Karpas-422 (cell line): ENCODE measurements at places on chromosomes 1 and 21. TPM values are rescaled to one million over a fixed set of nuclear protein-coding genes. Genes with fewer than 3 reads are reported as not detected.

Gene KRTAP10-3
- not detected in 2 replicates for total RNA-seq

Gene LRRC7
- total RNA-seq, result not detected in 2 replicates

Gene PCBP3
- not detected in 2 replicates for total RNA-seq

Gene DCLRE1B
- 7.6 and 11.3 TPM in 2 replicates for total RNA-seq

Gene TTC4
- total RNA-seq, result 17.4 and 26.5 TPM in 2 replicates

Gene PRELP
- not detected in 2 replicates for total RNA-seq

Gene PGBD5
- not detected in 2 replicates for total RNA-seq

Gene BATF3
- total RNA-seq, result 4.4 and 7.7 TPM in 2 replicates

Gene HTR6
- total RNA-seq, result not detected in 2 replicates

Gene PPIAL4G
- total RNA-seq, result not detected in 2 replicates

GRCh38 chr21:41929248-41929647 is 24.6 kb downstream of the C2CD2 start:
- H3K27me3 ChIP-seq, result no peaks in the 10 kb centered on the region
- no peak overlapping the region for H3K27ac ChIP-seq
- DNase-seq, result no peak
- H3K36me3 ChIP-seq, result no peaks in the 10 kb centered on the region

DNA sequence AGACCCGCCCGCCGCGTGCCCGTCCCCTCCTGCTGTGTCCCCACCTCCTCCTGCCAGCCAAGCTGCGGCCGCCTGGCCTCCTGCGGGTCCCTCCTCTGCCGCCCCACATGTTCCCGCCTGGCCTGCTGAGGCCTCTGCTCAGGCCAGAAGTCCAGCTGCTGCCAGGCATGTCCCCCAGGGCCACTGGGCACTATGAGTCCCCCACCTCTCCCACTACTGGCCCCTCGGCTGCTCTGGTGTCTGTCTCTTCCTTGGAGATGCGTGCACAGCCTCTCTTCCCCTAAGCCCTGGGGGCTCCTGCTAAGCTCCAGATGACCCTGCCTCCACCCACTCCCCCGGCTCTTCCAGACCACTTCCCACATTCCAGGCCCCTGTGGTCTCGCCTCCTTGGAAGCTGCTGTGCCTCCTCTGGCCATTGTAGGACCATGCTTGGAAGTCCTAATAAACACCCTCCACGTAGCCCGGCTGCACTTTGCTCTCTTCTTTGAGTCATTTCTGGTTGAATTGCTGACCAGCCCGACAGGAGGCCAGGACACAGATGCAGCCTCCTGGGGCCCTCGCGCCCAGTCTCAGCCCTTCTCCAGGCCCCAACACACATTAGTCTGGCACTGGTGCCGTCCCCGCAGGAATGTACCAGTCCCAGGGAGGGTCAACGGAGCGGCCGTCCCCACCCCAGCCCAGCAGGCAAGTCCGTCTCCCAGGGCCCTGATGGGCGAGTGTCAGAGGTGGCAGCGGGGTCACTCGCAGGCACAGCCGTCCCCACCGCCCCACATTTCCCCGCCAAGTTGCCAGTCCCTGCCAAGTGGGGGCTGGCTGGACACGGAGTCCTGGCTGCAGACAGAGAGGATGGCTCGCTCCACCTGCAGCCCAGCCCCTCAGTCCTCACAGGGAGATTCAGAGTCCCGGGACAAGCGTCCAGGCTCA is 1.1 kb downstream of the KRTAP10-12 start:
- H3K4me3 ChIP-seq, result no peak overlapping the region
- H3K36me3 ChIP-seq, result no peaks in the 10 kb centered on the region
- H3K27me3 ChIP-seq, result no peaks in the 10 kb centered on the region
- no peaks in the 10 kb centered on the region for H3K4me1 ChIP-seq
- no peak overlapping the region for H3K27ac ChIP-seq

DNA sequence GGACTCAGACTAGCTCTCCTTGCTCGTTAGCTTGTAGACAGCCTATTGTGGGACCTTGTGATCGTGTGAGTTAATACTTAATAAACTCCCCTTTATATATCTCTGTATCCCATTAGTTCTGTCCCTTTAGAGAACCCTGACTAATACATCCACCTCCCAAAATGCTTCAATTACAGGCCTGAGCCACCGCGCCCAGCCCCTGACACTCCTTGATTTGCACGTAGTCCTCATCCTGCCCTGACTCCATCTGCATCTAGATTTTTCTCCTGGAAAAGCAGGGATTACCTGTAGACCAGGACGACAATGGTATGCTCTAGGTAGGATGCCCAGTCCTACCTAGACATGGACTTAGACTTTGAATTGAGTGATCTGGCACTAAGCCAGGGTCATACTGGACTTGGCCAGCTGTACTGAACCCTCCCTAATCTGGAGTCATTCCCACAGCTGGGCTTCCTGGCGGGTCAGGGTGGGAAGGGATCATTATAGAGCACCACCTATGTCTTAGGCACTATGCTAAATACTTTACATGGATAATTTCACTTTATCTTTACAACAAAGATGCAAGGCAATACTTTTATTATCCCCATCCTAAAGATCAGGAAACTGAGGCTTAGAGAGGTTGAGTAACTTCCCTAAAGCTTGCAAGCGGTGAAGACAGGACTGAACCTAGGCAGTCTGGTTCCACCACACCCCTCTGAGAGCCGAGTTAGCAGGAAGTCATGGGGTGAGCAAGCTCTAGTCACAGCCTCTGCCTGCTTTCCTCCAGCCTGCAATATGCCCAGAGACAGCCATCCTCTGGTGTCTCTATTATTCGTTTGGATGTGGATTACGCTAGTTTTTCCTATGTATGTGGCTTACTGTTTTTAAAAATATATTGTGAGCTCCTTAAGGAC is 89.4 kb downstream of the DTL start:
- no peaks in the 10 kb centered on the region for H3K4me1 ChIP-seq
- H3K4me3 ChIP-seq, result no peak overlapping the region
- DNase-seq, result no peak
- no peaks in the 10 kb centered on the region for H3K27me3 ChIP-seq
- no peaks in the 10 kb centered on the region for H3K36me3 ChIP-seq

GRCh38 chr1:80211691-80212380 is 1205.3 kb upstream of the ADGRL4 start:
- H3K36me3 ChIP-seq, result no peaks in the 10 kb centered on the region
- H3K27me3 ChIP-seq, result no peaks in the 10 kb centered on the region
- H3K27ac ChIP-seq, result no peak overlapping the region
- H3K4me3 ChIP-seq, result no peak overlapping the region

DNA sequence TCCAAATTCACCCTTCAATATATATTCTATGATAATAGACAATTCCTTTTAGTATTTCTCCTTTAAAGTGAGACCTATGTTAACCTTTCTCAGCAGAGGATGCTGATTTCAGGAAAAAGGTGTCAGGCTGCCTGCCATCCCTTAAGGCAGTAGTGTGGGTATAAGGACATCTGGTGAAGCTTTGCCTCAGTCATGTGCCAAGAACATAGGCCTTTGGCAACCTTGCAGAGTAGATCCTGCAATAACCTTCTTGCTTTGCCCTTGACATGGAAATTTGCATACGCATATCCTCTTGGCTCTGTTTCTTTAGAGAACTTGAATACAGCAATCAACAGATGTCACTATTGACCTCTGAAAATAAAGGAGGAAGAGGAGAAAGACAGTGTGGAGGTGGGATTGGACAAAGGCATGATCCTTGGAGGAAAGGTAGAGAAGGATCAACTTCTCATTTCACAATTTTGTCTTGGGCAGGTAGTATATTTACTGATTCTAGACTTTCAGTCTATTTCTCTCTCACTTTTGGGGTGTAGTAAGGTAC is 21.1 kb upstream of the ZRANB2 start:
- H3K27ac ChIP-seq, result no peak overlapping the region
- H3K4me3 ChIP-seq, result no peak overlapping the region
- no peaks in the 10 kb centered on the region for H3K36me3 ChIP-seq
- no peaks in the 10 kb centered on the region for H3K27me3 ChIP-seq
- no peak for DNase-seq
- H3K4me1 ChIP-seq, result no peaks in the 10 kb centered on the region

- no peak overlapping the region for H3K4me3 ChIP-seq
- no peaks in the 10 kb centered on the region for H3K27me3 ChIP-seq
- no peaks in the 10 kb centered on the region for H3K4me1 ChIP-seq
- no peak for DNase-seq
- H3K36me3 ChIP-seq, result no peaks in the 10 kb centered on the region
- H3K27ac ChIP-seq, result no peak overlapping the region
These were observed 366.4 kb upstream of the CXADR start for GRCh38 chr21:17146426-17146825.

GRCh38 chr1:34364376-34364775 is 187.7 kb downstream of the C1orf94 start:
- no peak overlapping the region for H3K27ac ChIP-seq
- H3K4me3 ChIP-seq, result no peak overlapping the region
- no peaks in the 10 kb centered on the region for H3K4me1 ChIP-seq
- H3K36me3 ChIP-seq, result no peaks in the 10 kb centered on the region
- DNase-seq, result no peak

DNA sequence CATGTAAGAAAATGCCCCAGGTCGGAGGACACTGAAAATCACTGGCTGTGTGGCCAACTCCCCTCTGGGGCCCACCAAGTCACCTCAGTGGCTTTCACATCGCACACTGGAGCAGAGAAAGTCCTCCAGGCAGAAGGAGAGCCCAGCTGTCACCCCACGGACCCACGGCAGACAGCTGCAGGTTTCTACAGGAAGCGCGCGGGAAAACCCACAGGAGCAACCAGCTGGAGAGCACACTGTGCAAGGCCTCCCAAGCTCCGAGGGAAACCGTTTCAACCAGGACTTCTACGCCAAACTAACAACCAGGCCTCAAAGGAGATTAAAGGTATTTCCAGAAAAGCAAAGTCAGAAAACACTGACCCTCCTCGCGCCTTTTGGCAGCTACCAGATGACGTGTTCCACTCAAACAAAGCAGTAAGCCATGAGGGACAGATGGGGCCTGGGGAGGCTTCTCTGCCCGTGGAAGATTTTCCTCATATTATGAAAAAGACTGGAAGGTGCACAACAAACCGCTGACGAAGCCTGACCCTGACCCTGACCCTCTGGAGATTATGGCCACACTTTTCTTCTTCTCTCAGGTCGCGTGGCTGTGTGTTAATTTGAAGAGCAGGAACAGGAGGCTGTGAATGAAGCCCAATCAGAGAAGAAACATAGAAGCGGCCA is 21.0 kb downstream of the WDR4 start:
- H3K27ac ChIP-seq, result no peak overlapping the region
- peaks cover 17% of the 10 kb centered on the region; the same call in 1 of the 2 replicates for H3K36me3 ChIP-seq
- no peak overlapping the region for H3K4me3 ChIP-seq
- no peaks in the 10 kb centered on the region for H3K27me3 ChIP-seq
- no peak for DNase-seq

GRCh38 chr1:15937706-15938168 is 38.2 kb downstream of the ZBTB17 start:
- H3K27ac ChIP-seq, result no peak overlapping the region
- no peak for DNase-seq
- H3K4me3 ChIP-seq, result no peak overlapping the region

DNA sequence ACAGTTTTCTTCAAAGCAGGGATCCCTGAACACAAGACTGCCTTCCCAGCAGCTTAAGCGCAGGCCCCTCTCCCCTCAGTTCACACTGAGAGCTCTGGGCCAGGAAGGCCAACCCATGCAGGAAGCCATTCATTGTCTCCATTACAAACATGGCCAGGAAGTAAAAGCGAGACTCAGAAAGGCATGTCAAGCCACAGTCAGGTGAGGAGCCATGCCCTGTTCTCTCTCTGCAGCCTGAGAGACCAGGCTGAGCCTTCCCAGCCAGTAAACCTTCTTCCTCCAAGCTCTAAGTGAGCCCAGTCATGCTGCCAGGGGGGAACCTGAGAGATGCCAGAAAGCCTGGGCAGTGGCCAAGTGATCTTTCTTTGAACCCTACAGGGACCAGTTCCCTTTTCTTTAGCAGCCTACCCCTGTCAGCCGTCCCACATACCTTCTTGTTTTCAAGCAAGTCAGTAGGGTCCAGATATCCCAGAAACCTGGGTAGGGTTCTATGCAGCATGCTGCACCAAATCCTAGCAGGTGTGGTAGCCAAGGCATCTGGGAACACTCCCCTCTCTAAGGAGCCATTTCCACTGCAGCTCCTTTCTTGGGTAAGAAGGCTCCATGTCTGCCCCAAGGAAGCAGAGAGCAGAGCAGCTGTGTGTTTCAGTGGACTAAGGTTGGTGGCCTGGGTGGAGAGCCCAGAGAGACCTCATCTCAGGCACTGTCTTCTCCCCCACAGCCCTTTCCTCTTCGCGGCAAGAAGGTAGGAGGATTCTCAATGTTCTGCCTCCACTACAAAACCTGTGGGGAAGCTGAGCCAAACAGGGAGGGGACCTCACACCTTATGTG is 977 bp downstream of the TRAF3IP3 start:
- no peaks in the 10 kb centered on the region for H3K36me3 ChIP-seq
- H3K27me3 ChIP-seq, result no peaks in the 10 kb centered on the region
- peaks cover 6% of the 10 kb centered on the region for H3K4me1 ChIP-seq
- no peak for DNase-seq

- no peak overlapping the region for H3K27ac ChIP-seq
- peaks cover 26% of the 10 kb centered on the region for H3K4me1 ChIP-seq
- no peaks in the 10 kb centered on the region for H3K27me3 ChIP-seq
- DNase-seq, result peak; percentile 89
- H3K36me3 ChIP-seq, result no peaks in the 10 kb centered on the region
These were observed 71.0 kb downstream of the NFASC start for GRCh38 chr1:204941421-204942338.

- no peaks in the 10 kb centered on the region for H3K36me3 ChIP-seq
- H3K27ac ChIP-seq, result no peak overlapping the region
- no peak for DNase-seq
- no peak overlapping the region for H3K4me3 ChIP-seq
- H3K4me1 ChIP-seq, result no peaks in the 10 kb centered on the region
These were observed 515.0 kb downstream of the COL11A1 start for GRCh38 chr1:102593276-102593675.

GRCh38 chr1:192767798-192768197 is 41.0 kb upstream of the RGS2 start:
- H3K27ac ChIP-seq, result no peak overlapping the region
- no peak for DNase-seq
- H3K4me1 ChIP-seq, result no peaks in the 10 kb centered on the region
- no peaks in the 10 kb centered on the region for H3K36me3 ChIP-seq

GRCh38 chr1:115980998-115981993 is 5.0 kb downstream of the SLC22A15 start:
- H3K4me3 ChIP-seq, result no peak overlapping the region
- DNase-seq, result peak; percentile 72
- no peaks in the 10 kb centered on the region for H3K36me3 ChIP-seq
- H3K27ac ChIP-seq, result no peak overlapping the region

GRCh38 chr21:44304011-44304616 is 4.3 kb downstream of the PFKL start:
- H3K27me3 ChIP-seq, result no peaks in the 10 kb centered on the region
- no peak overlapping the region for H3K4me3 ChIP-seq
- DNase-seq, result no peak
- H3K36me3 ChIP-seq, result no peaks in the 10 kb centered on the region; the same call in 1 of the 2 replicates
- peaks cover 26% of the 10 kb centered on the region for H3K4me1 ChIP-seq

DNA sequence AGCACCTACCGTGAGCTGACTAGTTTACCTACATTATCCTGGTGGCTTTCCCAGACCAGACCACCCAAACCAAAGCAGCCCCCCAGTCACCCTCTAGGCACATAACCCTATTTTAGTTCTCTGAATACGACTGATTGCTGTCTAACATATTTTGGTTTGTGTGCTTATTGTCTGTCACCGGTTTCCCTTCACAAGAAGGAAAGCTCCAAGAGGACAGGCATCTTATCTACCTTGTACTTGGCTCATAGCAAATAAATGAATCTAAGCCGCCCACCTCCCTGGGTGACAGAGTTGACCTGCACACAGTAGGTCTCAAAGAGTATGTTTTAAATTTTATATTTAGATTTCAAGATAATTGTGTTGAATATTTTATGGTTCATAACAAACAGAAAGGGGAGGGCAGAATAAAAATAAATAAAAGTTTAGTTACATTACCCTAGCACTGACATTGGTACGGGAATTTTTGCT is 904 bp upstream of the PRDX6 start:
- H3K4me1 ChIP-seq, result peaks cover 34% of the 10 kb centered on the region
- H3K4me3 ChIP-seq, result peak overlapping the region; percentile 98
- peaks cover 26% of the 10 kb centered on the region for H3K36me3 ChIP-seq
- DNase-seq, result no peak
